Glomerular endothelial cell (primary cell): ENCODE measurements at places on chromosomes 5 and 9. TPM values are rescaled to one million over a fixed set of nuclear protein-coding genes. Genes with fewer than 3 reads are reported as not detected.

The TDRD7 gene
- total RNA-seq, result 9.5 and 13.5 TPM in 2 replicates

The CCL27 gene
- total RNA-seq, result not detected in 2 replicates

The SH3PXD2B gene
- 41.1 and 44.9 TPM in 2 replicates for total RNA-seq

The MARCHF11 gene
- total RNA-seq, result not detected in 2 replicates

The HTR4 gene
- not detected in 2 replicates for total RNA-seq

The CD274 gene
- 15.5 and 18.2 TPM in 2 replicates for total RNA-seq

The NDUFAF2 gene
- 19.6 and 22.3 TPM in 2 replicates for total RNA-seq

The QRFP gene
- total RNA-seq, result not detected in 2 replicates
